ENCODE measurements at places on chromosomes 16 and 17. TPM values are rescaled to one million over a fixed set of nuclear protein-coding genes. Genes with fewer than 3 reads are reported as not detected.

NGFR gene
- polyA plus RNA-seq, result 0.10 TPM

- DNase-seq, result no peak
Observed at GRCh38 chr17:4576729-4577322, 7.5 kb upstream of the SMTNL2 start.

SOST gene
- not detected for polyA plus RNA-seq

KRTAP4-1 gene
- polyA plus RNA-seq, result 0.12 TPM

TNFAIP1 gene
- 80.7 TPM for polyA plus RNA-seq

DNA sequence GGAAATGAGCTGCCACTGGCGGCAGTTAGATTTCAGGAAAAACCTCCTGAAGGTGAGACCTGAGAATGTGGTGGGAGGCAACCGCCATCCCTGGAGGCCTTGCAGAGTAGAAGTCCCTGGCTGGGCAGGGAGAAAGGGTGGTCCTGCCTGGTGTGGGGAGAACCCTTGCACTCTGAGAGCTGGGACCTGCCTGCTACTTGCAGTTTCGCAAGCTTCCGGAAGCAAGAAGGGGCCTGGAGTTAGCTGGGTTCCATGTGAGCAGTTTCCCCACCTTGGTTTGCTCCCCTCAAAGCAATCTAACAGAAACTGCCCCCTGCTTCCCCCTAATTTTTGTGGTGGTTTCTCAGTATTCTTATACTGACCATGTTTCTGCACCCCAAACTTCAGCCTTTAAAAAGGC is 6.5 kb downstream of the ZNF629 start:
- DNase-seq, result no peak

DNA sequence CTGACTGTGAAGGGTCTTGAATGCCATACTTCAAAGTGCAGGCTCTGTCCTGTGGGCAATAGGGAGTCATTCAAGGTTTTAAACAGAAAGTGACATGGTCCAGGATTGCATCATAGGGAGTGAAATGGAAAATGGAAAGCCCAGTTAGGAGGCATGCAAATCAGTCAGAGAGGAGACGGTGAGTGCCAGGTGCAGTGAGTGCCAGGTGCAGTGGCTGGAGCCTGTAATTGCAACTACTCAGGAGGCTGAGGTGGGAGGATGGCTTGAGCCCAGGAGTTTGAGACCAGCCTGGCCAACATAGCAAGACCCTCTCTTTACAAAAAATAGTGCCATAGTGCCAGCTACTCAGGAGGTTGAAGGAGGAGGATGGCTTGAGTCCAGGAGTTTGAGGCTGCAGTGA is 35.2 kb upstream of the SIAH1 start:
- DNase-seq, result no peak

DNA sequence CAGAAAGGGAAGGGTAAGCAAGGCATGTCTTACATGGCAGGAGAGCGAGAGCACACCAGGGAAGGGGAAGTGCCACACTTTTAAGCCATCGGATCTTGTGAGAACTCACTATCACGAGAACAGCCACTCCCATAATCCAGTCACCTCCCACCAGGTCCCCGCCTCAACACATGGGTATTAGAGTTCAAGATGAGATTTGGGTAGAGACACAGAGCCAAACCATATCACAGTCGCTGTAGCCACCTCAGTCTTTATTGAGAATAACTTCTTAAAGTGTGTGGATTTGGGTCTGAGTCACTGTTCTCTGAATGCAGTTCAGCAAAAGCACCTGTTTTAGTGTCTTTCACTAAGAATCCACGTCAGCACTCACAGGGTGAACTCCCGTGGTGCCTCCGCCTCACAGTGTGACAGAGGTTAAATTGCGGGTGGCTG is 195.2 kb upstream of the CHMP6 start:
- DNase-seq, result no peak

DNA sequence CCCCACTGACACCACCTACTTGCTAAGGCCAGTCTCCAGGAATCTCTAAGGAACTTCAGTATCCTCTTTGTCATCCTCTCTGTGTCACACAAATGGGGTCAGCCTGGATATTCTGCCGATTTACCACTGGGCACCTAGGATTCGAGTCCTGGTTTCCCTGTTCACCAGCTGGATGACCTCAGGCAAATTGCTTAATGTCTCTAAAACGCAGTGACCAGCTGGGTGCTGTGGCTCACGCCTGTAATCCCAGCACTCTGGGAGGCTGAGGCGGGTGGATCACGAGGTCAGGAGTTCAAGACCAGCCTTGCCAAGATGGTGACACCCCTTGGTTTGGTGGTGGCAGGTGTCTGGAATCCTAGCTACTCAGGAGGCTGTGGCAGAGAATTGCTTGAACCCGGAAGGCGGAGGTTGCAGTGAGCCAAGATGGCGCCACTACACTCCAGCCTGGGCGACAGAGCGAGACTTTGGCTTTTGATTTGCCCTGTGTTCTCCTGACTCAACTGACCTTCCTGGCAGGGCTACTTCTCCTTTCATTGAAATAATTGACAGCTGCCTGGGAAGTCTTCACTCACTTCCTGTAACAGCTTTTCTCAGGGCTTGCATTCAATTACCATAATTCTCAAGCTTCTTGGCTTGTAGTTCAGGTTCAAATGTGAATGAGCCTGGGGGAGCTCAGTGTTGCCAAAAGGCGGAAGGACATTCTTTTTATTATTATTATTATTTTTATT is 15.4 kb downstream of the SYCE1L start:
- no peak for DNase-seq

- DNase-seq, result no peak
Observed at GRCh38 chr17:16888413-16889087, 83.4 kb downstream of the TNFRSF13B start.

DNA sequence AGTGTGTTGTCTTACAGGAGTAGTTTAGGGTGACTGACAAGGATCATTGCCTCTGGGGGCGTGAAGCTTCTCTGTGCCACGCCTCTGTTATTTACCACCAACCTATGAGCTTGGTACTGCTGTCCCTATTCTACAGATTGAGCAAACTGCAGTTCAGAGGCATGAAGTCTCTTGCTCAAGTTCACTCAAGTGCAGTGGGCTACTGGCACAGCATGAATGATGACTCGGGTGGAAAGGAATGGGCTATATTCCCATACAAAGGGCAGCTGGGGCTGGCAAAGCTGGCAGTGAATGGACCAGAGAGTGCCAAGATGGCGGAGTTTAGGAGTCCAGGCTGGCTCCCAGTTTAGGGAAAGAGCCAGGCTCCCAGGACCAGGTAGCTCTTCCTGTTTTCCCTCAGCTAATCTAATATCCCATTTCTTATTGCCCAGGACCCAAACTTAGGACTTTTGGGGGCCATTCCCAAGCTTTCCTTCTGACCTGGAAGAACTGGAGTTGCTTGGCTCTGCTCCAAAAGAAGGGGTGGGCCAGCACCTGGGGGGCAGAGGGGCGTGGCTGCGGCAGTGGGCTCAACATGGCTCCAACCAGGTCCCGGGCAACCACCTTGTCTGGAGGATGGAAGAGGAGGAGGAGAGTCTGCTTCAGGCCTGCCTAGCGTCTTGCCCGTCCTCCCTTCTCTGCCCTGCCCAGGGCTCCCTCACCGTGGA is 12.9 kb downstream of the PLK1 start:
- DNase-seq, result no peak

- DNase-seq, result no peak
Observed at GRCh38 chr16:76535-77272, 1.3 kb upstream of the MPG start.

Measured in BJ (cell line).